ENCODE measurements at places on chromosomes 7 and 10. TPM values are rescaled to one million over a fixed set of nuclear protein-coding genes. Genes with fewer than 3 reads are reported as not detected.

GRCh38 chr10:69906425-69906824, 104.7 kb downstream of the COL13A1 start:
- H3K4me3 ChIP-seq = no peak overlapping the region
- H3K27ac ChIP-seq = no peak overlapping the region
- H3K27me3 ChIP-seq = no peaks in the 10 kb centered on the region

PDLIM1 gene
- total RNA-seq = 27.5 TPM

MYL7 gene
- total RNA-seq = not detected

DNA sequence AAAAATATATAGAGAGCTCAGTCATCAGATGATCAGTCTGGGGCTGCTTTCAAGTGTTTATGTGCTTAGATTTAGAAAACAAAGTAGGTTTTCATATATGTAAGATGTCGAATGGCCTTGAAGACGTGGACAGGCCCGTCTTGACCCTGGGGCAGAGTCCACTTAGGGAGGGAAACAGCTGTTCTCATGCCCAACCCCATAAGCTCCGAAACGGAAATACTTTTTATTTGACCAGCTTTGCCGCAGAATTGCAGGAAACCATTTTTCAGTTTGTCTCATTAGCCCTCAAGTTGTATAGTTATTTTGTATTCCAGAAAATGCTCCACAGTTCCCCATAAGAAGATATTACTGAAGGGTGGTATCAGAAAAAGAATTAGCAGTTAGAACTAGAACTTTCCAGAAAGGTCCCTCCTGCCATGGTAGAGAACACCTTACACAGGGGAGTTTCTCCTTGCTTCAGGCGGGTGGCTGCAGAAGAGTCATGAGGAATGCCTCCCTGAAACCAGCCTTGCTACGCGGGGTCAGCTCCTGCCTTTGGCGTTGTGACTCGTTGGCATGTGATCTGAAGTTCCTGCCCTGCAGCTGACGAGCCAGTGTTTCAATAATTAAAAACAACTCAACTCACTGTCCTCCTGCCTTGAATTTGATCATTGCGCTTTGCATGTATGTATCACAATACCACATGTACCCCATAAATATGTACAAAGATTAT, 192.7 kb downstream of the CELF2 start:
- no peak overlapping the region for H3K27ac ChIP-seq
- no peaks in the 10 kb centered on the region for H3K4me1 ChIP-seq
- H3K27me3 ChIP-seq = no peaks in the 10 kb centered on the region
- H3K4me3 ChIP-seq = no peak overlapping the region
- H3K36me3 ChIP-seq = no peaks in the 10 kb centered on the region
- DNase-seq = no peak

DNA sequence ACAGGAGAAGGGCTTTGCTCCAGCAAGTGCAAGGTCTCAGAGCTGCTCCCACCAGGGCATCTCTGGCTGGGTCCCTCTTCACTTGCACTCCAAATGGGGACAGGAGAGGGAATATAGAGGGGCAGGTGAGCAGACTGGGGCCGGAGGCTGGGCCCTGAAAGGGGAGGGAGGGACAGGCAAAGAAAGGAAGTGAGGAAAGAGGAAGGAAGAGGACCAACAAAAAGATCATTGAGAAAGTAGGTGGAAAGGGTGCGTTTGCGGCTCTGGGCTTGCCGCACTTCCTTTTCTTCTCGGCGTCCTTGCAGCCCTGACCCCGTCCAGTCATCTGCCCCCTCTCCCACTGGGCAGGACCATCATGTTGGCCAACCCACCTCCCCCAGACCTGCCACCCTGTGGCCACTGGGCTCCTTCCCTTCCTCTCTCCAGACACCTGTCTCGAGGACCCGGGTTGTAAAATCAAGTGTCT, 14.0 kb downstream of the ITPRIP start:
- H3K27me3 ChIP-seq = no peaks in the 10 kb centered on the region
- H3K4me3 ChIP-seq = no peak overlapping the region

DNA sequence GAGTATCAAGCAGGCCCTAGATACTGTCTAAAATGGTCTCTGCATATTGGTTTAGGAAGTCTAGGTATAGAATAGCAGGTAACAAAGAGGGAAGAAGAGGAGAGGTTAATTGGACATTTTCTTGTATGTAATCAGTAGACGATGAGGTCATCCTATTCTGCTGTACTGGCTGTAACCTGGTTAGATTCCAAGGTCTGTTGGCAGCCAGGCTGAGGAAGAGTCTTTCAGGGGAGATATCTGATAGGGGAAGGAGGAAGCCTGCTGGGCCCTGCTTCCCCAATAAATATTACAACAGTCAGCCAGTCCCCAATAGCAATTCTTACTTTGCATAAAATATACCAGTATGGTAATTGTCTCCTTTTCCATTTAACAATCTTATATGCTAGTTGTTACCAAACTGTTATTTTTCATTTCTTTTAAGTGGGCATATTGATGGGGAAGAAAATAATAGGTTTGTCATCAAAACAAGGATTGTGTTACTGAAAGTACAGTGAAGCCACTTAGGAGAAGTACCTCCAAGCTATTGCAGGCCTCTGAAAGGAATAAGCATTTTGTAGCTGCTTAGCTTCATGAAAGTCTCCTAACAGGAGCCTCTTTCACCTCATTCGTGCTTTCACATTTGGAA, 186.4 kb downstream of the LRRC4 start:
- peak; percentile 61 for DNase-seq
- H3K27me3 ChIP-seq = no peaks in the 10 kb centered on the region
- H3K36me3 ChIP-seq = peaks cover 7% of the 10 kb centered on the region

- no peak for DNase-seq
- H3K36me3 ChIP-seq = no peaks in the 10 kb centered on the region
- H3K4me3 ChIP-seq = no peak overlapping the region
- no peak overlapping the region for H3K27ac ChIP-seq
Observed at GRCh38 chr7:29100924-29101323, 45.4 kb downstream of the CPVL start.

WNT2 gene
- total RNA-seq = 1.4 TPM

DNA sequence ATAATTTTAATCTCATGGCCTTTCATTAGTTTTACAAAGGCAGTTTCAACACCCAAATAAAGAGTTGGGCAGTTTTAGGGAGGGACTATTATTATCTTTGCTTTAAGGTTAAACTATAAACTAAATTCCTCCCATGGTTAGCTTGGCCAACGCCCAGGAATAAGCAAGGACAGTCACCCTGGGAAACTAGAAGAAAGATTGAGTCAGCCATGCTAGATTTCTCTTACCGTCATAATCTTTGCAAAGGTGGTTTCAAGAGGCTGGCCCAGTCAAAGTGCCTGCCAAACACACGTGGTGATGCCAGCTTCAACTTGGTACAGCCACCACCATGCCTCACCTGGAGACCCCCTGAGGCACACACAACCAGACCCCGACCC, 317.4 kb upstream of the SP8 start:
- H3K4me1 ChIP-seq = no peaks in the 10 kb centered on the region
- no peak overlapping the region for H3K27ac ChIP-seq
- H3K4me3 ChIP-seq = no peak overlapping the region
- H3K27me3 ChIP-seq = no peaks in the 10 kb centered on the region

C10orf62 gene
- not detected for total RNA-seq

PHYHIPL gene
- not detected for total RNA-seq

GRCh38 chr10:126133906-126134656, 237.7 kb downstream of the FANK1 start:
- no peak overlapping the region for H3K4me3 ChIP-seq
- peak; percentile 93 for DNase-seq
- H3K4me1 ChIP-seq = peaks cover 9% of the 10 kb centered on the region
- no peak overlapping the region for H3K27ac ChIP-seq
- H3K36me3 ChIP-seq = no peaks in the 10 kb centered on the region

GRCh38 chr10:49830846-49831245, 68.7 kb upstream of the OGDHL start:
- no peak for DNase-seq
- 0 out of 2 replicates have a peak, but pooled peaks cover 2% of the 10 kb centered on the region for H3K4me1 ChIP-seq
- H3K27me3 ChIP-seq = no peaks in the 10 kb centered on the region
- peaks cover 18% of the 10 kb centered on the region for H3K36me3 ChIP-seq
- no peak overlapping the region for H3K4me3 ChIP-seq
- H3K27ac ChIP-seq = no peak overlapping the region

GRCh38 chr10:132885451-132886210, 56.7 kb downstream of the CFAP46 start:
- H3K4me1 ChIP-seq = no peaks in the 10 kb centered on the region
- no peak overlapping the region for H3K27ac ChIP-seq
- no peaks in the 10 kb centered on the region for H3K36me3 ChIP-seq
- DNase-seq = no peak

GRCh38 chr7:106947244-106947728, 82.2 kb downstream of the PIK3CG start:
- peak; percentile 83 for DNase-seq
- peaks cover 8% of the 10 kb centered on the region for H3K27me3 ChIP-seq
- H3K36me3 ChIP-seq = no peaks in the 10 kb centered on the region

GIMAP6 gene
- not detected for total RNA-seq

GRCh38 chr7:130273933-130274255, 7.2 kb downstream of the CPA2 start:
- H3K36me3 ChIP-seq = no peaks in the 10 kb centered on the region
- H3K27me3 ChIP-seq = peaks cover 2% of the 10 kb centered on the region
- peak; percentile 68 for DNase-seq
- peaks cover 13% of the 10 kb centered on the region for H3K4me1 ChIP-seq
- H3K27ac ChIP-seq = no peak overlapping the region

- H3K27ac ChIP-seq = no peak overlapping the region
- no peak for DNase-seq
- peaks cover 4% of the 10 kb centered on the region for H3K27me3 ChIP-seq
- no peak overlapping the region for H3K4me3 ChIP-seq
- H3K4me1 ChIP-seq = no peaks in the 10 kb centered on the region
- H3K36me3 ChIP-seq = no peaks in the 10 kb centered on the region
Observed at GRCh38 chr10:27373566-27374160, 130.4 kb upstream of the RAB18 start.

ZNF316 gene
- 6.1 TPM for total RNA-seq

LIPM gene
- total RNA-seq = not detected

GRCh38 chr7:94972296-94972695, 64.9 kb downstream of the PPP1R9A start:
- no peaks in the 10 kb centered on the region for H3K4me1 ChIP-seq
- H3K36me3 ChIP-seq = no peaks in the 10 kb centered on the region
- H3K4me3 ChIP-seq = no peak overlapping the region
- DNase-seq = no peak
- H3K27me3 ChIP-seq = no peaks in the 10 kb centered on the region

- no peak overlapping the region for H3K4me3 ChIP-seq
- H3K36me3 ChIP-seq = no peaks in the 10 kb centered on the region
- no peaks in the 10 kb centered on the region for H3K4me1 ChIP-seq
- no peak overlapping the region for H3K27ac ChIP-seq
- no peaks in the 10 kb centered on the region for H3K27me3 ChIP-seq
Observed at GRCh38 chr10:26457088-26457487, 18.9 kb downstream of the APBB1IP start.

GRCh38 chr7:122691569-122692235, 7.2 kb downstream of the RNF133 start:
- H3K36me3 ChIP-seq = no peaks in the 10 kb centered on the region
- DNase-seq = no peak
- no peak overlapping the region for H3K4me3 ChIP-seq
- no peaks in the 10 kb centered on the region for H3K4me1 ChIP-seq
- no peaks in the 10 kb centered on the region for H3K27me3 ChIP-seq

GRCh38 chr10:124007773-124008145, 85.6 kb downstream of the CHST15 start:
- H3K4me3 ChIP-seq = no peak overlapping the region
- DNase-seq = no peak
- no peaks in the 10 kb centered on the region for H3K4me1 ChIP-seq
- no peaks in the 10 kb centered on the region for H3K27me3 ChIP-seq

UCMA gene
- total RNA-seq = not detected

GRCh38 chr10:52115823-52116222, 198.3 kb upstream of the DKK1 start:
- DNase-seq = peak; percentile 43
- H3K27ac ChIP-seq = no peak overlapping the region
- H3K27me3 ChIP-seq = no peaks in the 10 kb centered on the region
- no peak overlapping the region for H3K4me3 ChIP-seq

Data from IMR-90 (cell line).